Forelimb muscle (tissue), 1 donor: ENCODE measurements at places on chromosomes 5 and 9.

DNA sequence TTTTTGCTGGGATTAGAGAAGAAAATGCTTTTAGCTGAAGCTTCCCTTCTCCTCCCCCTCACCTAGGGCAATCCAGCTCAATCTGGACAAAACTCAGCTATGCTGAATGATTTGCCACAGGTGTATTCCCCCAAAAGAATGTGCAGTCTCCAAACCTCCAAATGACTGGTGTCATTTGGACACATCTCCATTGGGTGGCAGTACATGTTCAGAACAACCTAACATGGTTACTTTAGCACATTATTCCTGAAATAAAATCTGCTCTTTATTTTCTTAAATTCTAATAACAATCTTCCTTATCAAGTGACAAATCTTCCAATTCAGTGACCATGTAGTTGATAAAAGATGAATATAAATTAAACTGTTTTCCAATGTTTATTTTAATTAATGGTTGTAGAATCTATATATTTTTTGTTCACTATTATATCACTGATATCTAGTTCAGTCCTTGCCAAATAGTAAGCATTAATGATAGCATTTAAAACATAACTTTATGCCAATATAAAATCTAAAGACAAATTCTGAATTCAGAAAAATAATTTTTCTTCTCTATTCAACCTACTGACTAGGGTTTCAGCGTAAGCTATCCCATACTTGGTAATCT, 61.3 kb upstream of the MOCS2 start:
- DNase-seq: no peak

DNA sequence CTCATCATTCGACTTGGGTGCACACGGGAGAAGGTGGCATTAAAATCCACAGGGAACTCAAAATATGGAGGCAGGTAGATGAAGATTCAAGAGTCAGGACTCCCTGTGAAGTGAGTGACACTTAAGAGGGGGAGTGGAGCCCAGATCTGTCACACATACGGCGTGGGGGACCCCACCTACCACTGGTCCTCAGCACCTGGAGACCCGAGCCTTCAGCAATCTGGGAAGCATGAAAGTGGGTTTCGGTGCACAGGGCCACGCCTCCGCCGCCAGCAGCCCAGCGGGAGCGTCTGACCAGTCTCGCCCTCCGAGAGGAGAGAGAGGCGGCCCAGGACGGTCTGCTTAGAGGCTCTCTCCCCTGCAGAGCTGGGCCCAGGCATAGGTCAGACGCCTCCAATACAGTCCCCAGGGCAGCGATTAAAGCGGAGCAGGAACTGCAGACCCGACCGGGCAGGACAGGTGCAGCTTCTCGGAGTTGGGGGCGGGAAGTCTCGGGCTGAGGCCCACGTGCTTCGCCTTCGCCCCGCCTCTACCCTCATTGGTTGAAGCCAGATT, 639 bp upstream of the SLC2A8 start:
- DNase-seq: no peak

DNA sequence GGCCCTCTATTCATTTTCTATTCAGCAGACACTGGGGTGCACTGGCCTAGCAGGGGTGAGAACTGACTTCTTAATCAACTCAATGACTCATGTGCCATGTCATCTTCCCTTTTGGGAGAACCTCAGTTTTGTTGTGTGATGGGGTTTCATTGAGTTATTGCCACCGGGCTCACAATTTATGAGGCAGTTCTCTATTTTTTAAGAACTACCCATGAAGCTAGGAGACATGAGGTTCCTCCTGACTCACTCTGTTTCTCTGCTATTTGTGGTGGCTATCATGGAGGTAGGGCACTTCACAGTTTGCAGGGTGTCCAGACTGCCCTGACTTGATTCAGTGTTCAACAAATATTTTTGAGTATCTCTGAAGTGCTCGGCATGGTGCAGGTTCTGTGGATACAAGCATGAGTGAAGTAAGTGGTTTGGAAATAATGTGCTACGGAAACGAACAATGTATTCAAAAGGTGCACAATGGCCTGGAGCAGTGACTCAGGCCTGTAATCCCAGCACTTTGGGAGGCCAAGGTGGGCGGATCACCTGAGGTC, 39.3 kb downstream of the SPARC start:
- no peak for DNase-seq

DNA sequence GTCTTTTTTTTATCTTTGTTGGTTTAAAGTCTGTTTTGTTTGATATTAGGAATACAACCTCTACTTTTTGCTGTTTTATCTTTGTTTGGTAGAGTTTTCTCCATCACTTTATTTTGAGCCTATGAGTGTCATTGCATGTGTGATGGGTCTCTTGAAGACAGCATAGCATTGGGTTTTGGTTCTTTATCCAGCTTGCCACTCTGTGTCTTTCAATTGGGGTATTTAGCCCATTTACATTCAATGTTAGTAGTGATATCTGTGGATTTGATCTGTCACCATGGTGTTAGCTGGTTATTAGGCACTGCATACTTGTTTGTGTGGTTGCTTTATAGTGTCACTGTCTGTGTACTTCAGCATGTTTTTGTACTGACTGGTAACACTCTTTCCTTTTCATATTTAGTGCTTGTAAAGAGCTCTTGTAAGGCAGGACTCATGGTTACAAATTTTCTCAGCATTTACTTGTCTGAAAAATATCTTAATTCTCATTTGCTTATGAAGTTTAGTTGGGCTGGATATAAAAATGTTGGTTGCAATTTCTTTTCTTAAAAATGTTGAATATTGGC, 845.5 kb downstream of the TLE4 start:
- DNase-seq: no peak

DNA sequence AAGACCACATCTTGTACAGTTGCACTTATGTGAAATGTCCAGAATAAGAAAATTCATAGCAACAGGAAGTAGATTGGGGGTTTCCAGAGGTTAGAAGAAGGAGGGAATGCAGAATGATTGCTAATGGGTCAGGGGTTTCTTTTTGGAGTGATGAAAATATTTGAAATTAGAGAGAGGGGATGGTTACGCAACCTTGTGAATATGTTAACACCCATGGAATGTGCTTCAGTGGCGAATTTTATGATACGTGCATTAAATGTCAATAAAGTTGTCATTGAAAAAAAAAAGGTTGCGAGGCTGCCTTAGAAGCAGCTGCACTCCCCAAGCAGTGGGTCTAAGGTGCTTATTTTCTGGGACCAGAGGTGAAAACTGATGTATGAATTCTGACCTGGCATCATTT, 64.4 kb upstream of the SUB1 start:
- no peak for DNase-seq

GRCh38 chr5:81140441-81140840, 92.7 kb upstream of the CKMT2 start:
- DNase-seq: peak; percentile 72

- DNase-seq: peak; percentile 88
These were observed 42.8 kb downstream of the NFIB start for GRCh38 chr9:14271093-14271673.

DNA sequence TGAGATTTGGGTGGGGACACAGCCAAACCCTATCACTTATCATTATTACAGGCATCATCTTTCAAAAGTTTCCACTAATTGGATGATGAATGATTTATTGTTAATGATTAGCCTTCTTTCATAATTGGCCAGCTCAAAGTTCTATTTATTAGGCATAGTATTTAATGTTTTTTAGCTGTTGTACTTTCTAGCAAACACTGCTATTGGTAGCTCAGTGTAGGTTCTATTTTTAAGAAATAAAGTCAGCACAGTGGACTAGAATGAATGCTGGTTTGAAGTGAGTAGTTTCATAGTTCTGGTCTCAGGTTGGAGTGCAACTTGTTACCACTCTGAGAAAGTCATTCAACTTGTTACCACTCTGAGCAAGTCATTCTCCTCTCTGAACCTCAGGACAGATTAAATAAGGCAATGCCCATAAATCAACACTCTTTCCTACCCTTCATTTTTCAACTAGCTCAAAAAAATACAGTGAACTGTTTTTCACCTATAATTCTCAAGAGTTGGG, 46.9 kb downstream of the JAKMIP2 start:
- no peak for DNase-seq

GRCh38 chr9:93256878-93257807, 73.2 kb downstream of the WNK2 start:
- no peak for DNase-seq

DNA sequence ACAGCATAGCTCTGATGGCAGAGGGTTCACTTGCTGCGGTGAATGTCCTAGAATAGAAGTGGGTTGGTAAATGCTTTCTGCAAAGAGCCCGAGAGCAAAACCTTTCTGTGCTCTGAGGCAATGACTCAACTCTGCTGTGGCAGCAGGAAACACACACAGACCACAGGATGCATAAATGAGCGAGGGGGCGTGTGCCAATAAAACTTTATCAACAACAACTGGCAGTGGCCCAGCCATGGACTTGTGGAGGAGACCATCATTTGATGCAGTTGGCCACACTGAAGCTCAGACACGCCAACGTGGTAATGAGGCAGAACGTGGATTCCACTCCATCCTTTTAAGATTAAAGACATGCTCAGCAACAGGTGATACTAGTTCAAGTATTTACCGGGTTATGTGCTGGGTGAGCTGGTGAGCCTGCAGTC, 6.8 kb downstream of the MRPL36 start:
- DNase-seq: no peak

DNA sequence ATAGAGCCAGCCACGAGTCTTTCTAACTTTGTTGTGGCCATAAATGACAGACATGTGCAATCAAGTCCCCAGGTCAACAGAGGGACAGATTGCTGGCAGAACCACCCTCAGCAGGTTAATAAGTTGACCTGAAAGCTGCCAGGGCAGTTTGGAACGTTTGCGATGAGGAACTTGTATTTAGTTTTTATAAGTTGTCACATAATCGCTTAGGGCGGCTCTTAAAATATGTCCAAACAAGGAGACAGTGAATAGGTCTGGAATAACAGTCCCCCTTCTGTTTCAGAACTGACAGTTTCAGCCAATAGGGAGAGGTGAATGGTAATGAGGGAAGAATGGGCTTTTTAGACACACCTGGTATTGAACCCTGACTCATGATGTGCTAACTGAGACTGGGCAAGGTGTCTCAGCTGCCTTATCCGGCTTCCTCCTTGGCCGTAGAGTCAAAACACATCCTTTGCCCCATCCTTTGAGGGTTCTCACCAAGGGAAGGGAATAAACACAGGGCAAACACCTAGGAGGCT, 33.6 kb upstream of the GABRP start:
- no peak for DNase-seq

DNA sequence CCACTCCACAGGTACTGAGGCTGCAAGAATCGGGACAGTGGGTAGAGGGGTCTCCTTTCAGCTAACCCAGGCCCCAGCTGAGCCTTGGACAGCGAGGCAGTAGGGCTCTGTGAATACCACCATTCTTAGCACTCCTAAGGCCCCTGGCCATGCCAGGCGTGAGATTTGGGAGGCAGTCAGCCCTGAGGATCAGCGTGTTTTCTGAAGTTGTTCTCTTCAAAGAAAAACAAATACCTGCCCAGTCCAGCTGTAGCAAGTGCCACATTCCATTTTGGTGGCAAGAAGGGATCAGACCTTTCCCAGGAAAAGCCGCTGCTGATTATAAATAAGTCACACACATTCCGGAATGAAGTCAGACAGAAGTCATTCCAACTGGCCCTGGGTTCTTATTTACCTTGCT, 47.8 kb downstream of the RALGPS1 start:
- no peak for DNase-seq

DNA sequence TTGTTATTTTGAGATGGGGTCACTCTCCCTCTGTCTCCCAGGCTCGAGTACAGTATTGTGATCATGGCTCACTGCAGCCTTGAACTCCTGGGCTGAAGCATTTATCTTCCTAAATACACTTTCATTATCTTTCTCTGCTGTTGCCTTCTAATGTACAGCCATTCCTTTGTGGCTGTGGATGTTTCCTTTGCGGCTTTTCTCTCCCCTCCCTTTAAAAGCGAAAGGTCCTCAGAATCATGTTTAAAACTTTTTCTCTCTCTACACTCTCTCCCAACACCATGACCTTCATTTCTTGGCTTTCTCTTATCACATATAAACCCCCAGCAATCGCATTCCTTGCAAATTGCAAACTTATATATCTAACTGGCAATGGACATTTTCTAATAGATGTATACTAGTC, 1.6 kb downstream of the IFNA2 start:
- no peak for DNase-seq

DNA sequence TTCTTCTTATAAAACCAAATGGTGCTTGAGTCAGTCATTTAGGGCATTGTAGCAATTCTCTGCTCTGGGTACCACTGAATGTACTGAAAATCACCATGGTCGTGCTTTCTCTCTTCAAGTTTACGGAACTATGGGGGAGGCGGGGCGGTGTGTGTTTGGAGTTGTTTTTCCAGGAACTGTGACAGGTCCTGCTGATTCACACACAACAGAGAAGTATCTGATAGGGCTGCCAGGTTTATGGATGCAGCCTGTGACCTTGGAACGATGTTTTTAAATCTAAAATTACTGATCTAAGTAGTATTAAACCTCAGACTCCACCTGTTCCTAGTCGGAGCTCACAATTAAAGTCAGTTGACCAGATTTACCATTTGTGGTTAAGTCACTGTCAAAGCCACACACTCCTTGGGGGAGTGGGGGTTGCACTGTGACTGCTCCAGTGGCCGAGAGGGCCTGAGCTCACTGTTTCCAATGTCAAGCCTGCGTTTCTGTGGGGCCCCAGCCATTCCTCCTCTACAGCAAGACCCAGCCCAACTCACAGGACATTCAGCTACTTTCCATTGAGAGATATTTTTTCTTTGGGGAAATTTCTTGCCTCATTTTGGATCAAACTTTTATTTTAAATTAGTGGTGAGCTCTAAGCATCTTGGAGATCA, 44.4 kb downstream of the GADD45G start:
- DNase-seq: no peak

DNA sequence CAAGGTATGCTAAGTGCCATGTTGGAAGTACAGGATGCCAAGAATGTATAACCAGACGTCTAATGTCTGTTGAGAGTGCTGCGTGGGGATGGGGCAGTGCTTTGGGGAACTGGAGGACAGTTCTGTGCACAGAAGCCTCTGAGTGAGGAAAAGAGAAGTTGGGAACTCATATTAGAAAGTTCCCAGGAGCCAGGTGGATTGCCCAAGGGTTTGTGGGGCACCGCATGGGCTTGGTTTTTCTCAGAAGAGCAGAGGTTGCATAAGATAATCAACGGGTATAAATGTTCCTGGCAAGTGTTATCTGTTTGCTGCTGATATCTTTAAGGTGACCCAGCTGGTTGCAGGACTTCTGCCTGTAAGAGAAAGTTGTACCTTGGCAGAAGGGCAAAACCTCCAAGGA, 13.1 kb downstream of the HRH2 start:
- DNase-seq: no peak

GRCh38 chr5:127810017-127810416, 106.8 kb downstream of the CCDC192 start:
- DNase-seq: no peak

DNA sequence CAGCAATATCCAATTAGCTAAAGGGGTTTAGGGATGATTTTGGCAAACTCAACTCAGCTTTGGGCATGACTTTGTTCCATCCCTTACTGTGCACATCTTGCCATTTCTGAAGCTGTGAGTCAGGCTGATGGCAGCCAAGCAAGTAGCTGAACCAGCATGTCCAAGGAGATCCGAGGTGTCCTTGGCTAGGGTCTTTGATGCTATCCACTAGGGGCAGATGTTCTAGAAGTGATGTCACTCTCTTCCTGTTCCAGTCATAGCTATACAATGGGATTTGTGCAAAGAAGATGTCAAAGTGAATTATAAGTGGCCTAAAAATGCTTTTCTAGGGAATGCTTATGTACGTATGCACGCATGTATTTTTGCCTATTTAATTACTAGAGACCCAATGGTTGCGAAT, 160.8 kb upstream of the PAPPA start:
- DNase-seq: no peak
